ENCODE measurements at places on chromosomes 1 and 21.
A peak's percentile ranks its signal among the peaks of the same experiment; 100 is the strongest.

GRCh38 chr1:2025491-2025981 lies 6.4 kb downstream of the GABRD start:
- DNase-seq = peak; percentile 75

- peak; percentile 25 for DNase-seq
Measured at GRCh38 chr1:75632350-75632949, 21.5 kb upstream of the SLC44A5 start.

DNA sequence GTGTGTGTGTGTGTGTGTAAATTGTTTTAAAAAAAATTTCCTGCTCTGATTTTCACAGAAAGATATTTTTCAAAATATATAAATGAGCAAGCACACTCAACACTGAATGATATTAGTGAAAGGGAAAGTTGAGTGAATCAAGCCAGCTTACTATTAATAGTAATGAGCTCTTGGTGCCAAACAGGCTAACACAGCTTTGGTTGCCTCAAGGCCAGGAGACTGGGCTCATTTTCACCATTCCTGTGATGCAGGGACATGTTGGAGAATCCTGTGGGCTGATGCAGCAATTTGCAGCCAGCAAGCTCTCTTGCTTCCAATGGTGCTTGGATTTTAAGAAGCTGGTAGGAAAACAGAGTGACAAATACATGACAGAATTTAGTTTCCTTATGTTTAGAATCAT lies 30.2 kb downstream of the PLA2G4A start:
- no peak for DNase-seq

- DNase-seq = no peak
Measured at GRCh38 chr1:25617625-25618432, 1.2 kb downstream of the MAN1C1 start.

DNA sequence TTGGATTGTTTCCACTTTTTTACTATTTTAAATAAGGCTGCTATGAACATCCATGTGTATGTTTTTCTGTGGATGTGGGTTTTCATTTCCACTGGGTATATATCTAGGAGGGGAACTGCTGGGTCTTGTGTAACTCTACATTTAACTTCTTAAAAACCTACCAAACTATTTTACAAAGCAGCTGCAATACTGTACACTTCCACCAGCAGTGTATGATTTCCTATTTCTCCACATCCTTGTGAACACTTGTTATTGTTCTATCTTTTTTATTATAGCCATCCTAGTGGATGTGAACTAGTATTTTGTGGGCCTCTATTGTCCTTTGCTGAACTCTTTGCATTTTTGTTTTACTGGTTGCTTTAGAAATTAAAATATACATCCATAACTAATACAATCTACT lies 33.4 kb downstream of the DIPK1A start:
- no peak for DNase-seq

DNA sequence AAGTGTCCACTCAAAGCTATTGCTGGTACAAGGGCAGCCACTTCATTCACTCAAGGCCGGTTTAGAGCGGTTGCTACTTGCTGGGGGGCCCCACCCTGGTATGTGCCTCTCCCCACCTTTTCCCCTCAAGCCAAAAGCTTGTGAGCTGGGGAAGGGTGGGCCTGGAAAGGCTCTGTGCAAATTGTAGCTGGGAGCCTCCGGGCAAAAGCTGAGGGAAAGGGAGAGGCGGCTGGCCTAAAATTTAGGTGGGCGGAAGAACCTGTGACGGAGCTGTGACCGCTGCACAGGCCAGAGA lies 306 bp upstream of the SH3D21 start:
- no peak for DNase-seq

GRCh38 chr1:245084551-245084950 lies 70.2 kb upstream of the KIF26B start:
- no peak for DNase-seq

DNA sequence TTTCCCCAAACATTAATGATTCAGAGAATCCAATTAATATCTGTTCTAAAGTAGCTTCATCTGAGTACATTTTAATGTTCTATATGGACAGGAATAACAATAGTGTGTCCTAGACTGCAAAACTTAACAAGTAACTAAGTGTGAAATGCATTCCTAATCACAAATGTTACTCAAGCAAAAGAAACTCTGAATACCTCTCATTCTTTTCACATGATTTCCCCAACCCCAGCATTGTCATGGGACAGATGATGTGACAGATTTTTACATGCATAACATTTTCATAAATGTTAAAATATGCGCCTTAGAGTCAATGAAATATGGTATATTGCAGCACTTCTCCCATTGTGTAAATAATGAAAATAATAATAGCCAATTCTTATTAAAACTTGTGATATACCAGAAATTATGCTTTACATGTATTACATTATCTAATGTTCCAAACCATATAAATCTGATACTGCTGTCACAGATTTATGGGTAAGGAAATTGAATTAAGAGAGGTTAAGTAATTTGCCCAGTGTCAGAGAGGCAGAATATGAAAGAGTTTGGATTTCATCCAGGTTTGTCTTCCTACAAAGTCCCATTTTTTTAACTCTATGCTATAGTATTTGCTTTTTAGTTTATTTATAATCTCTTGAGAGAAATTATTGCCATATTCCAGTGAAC lies 269.4 kb downstream of the LRRC7 start:
- no peak for DNase-seq

GRCh38 chr1:20494609-20495311 lies 8.8 kb upstream of the CAMK2N1 start:
- no peak for DNase-seq

DNA sequence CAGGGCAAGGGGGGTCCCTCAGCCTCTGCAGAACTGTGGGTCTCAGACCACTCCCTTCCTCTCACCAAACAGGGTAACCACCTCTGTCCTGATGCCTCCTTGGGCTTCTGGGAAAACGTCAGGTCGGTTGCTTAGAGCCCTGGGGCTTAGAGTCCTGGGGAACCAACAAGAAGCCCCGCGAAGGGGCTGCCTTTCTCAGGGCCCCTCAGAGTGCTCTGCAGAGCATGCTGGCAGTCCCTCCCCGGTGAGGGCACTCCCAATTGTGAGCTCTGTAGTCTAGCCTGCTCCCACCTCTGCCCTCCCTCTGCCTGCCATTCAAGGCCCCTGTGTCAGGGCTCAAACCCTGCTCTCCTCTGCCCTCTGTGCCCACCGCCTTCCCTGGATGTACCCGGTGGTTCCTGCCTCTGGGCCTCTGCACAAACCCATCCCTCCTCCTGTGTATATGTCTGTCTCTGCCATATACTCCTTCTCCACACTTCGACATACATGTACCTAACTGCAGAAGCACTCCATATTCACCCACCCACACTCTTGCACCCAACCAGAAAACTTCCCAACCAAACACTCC lies 92.3 kb downstream of the DMRTB1 start:
- no peak for DNase-seq

GRCh38 chr21:33206771-33207281 lies 22.9 kb upstream of the IFNAR2 start:
- no peak for DNase-seq

- DNase-seq = no peak
Measured at GRCh38 chr21:45170987-45171386, 96.6 kb downstream of the ADARB1 start.

- DNase-seq = no peak
Measured at GRCh38 chr1:184322253-184322652, 64.6 kb upstream of the C1orf21 start.

- DNase-seq = no peak
Measured at GRCh38 chr1:115978292-115978941, 2.1 kb downstream of the SLC22A15 start.

DNA sequence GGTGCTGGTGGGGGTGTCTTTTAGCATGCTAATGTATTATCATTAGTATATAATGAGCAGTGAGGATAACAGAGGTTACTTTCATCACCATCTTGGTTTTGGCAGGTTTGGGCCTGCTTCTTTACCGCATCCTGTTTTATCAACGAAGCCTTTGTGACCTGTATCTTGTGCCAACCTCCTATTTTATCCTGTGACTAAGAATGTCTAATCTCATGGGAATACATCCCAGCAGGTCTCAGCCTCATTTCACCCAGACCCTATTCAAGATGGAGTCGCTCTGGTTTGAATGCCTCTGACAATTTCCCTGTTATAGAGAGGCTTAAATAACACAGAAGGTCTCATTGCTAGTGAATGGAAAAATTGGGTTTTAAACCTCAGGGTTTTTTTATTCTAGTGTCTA lies 300.8 kb upstream of the PROX1 start:
- DNase-seq = no peak

GRCh38 chr1:160743266-160743665 lies 4.2 kb downstream of the SLAMF7 start:
- no peak for DNase-seq

- no peak for DNase-seq
Measured at GRCh38 chr1:58466630-58467241, 79.8 kb downstream of the OMA1 start.

DNA sequence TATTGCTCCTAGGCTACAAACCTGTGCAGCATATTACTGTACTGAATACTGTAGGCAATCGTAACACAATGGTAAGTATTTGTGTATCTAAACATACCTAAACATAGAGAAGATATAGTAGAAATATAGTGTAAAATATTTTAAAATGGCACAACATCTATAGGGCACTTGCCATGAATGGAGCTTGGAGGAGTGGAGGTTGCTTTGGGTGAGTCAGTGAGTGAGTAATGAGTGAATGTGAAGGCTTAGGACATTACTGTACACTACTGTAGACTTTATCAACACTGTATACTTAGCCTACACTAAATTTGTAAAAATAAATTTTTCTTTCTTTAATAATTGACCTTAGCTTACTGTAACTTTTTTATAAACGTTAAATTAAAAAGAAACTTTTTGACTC lies 7.9 kb downstream of the LEFTY2 start:
- no peak for DNase-seq

- DNase-seq = peak; percentile 70
Measured at GRCh38 chr1:66374561-66375111, 159.3 kb upstream of the SGIP1 start.

GRCh38 chr21:38949070-38949380 lies 143.3 kb downstream of the ETS2 start:
- no peak for DNase-seq

- DNase-seq = peak; percentile 37
Measured at GRCh38 chr1:223678841-223679240, 13.3 kb upstream of the CAPN8 start.

DNA sequence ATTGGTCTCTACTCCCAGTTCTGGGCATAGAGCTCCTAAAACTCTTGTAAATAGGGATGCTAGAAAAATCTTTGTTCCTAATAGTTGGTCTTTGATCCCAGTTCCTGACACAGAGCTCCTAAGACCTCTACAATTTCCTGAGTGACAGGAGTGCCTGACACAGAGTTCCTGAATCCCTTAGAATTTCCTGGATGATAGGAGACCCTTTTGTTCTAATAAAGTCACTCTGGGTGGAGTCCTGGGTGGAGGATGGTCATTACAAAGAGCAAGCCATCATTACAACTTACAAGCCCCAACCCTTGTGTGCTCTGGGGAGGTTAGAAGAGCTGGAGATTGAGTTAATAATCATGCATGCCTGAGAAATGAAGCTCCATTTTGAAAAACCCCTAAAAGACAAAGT lies 58.4 kb downstream of the ZZZ3 start:
- DNase-seq = no peak

DNA sequence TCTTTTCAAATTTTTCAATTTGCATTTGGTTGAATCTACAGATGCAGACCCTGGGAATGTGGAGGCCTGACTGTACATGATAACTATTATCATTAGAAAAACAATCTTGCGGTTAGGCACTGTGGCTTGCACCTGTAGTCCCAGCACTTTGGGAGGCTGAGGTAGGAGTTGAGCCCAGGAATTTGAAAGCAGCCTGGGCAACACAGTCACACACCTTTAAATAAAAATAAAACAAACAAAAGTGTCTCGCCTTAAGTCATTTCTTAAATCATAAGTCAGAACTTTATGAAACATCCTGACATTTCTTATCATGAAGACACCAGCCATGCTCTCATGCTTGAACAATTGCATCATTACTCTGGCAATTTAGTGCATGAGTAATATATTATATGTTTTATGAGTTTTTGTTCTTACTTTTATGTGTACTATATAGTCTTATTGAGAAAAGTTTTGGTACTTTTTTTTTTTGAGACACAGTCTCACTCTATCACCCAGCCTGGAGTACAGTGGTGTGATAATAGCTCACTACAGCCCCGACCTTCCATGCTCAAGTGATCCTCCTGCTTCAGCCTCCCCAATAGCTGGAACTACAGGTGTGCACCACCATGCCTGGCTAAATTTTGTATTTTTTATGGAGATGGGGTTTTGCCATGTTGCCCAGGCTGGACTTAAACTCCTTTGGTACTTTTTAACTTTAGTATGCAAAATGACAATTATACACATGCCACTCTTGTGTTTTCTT lies 7.8 kb downstream of the TBX19 start:
- no peak for DNase-seq

- no peak for DNase-seq
Measured at GRCh38 chr21:33698087-33698860, 56.0 kb downstream of the ITSN1 start.

DNA sequence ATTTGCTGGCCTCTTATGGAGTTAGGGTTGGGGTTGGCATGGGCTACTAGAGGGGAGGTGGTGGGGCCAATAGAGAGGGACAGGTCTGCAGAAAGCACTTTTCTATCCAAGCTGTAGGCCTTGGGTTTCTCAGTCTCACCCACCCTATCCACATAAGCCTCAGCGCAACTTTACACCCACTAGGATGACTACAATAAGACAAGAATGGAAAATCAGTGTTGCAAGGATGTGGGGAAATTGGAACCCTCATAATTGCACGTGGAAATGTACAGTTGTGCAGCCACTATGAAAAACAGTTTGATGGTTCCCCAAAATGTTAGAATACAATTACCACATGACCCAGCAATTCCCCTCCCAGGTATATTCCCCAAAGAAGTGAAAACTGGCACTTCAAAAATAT lies 14.0 kb upstream of the GSTM4 start:
- DNase-seq = no peak

DNA sequence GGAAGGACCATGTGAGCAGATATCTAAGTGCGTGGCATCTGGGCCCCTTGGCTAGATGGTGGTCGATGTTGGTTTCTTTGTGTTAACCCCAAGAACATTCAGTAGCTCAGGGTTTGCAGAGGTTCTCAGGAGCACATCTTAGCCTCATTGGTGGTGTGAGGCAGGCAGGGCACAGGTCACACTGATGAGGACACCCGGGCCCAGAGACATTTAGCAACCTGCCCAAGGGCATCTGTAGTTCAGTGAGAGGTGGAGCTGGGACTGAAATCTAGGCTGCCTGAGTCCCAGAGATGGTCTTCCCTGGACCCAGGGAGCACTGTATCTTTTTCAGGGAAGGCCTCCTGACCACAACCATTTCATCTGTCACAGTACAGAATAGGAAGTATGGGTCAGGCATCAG lies 859 bp upstream of the SLC5A9 start:
- no peak for DNase-seq

GRCh38 chr21:46346296-46347202 lies 22.6 kb downstream of the PCNT start:
- no peak for DNase-seq

GRCh38 chr1:247491328-247491727 lies 33.4 kb upstream of the OR2B11 start:
- DNase-seq = no peak

All from common myeloid progenitor, CD34-positive (primary cell).